ENCODE measurements at places on chromosomes 1 and 21. TPM values are rescaled to one million over a fixed set of nuclear protein-coding genes. Genes with fewer than 3 reads are reported as not detected.

DNA sequence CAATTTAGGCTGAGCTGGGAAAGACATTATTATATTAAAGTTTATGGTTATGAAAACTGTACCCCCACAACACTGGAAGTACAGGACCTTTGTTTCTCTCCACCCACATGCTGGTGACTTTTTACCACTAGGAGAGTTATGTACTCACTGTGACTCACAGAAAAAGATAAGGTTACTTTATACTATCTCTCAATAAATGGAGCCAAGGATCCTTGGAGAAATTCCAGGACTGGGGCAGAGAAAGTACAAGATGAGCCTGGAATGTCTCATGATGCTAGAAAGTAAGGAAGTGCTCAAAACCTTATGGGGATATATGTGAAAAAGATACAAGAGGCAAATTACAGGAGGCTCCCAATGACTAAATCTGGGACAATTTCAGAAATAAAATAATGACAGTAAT, 63.9 kb upstream of the C1orf105 start:
- DNase-seq: no peak

GRCh38 chr1:224375059-224375458, 18.4 kb downstream of the CNIH4 start:
- no peak for DNase-seq

GRCh38 chr1:90561911-90562310, 155.2 kb downstream of the BARHL2 start:
- DNase-seq: no peak

DNA sequence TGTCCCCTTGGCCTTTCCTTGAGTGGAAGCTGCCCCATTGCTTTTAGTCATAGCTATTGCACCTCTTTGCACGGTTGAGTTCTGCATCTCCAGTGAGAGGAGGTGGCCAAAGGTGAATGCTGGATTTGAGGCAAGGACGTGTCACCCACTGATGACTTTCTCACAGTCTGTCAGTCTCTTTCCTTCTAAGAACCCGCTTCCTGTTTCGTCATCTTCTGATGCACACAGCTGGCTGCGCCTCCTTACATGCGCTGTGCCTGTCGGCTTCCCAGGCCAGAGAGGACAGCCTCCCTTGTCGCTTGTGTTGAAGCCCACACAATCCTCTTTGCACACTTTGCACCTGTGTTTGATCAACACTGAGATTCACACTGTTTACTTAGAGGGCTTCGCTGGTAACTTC, 41.8 kb upstream of the PWP2 start:
- DNase-seq: no peak

The SUSD4 gene
- total RNA-seq: 0.56 TPM

GRCh38 chr1:27118440-27118689, 36.6 kb downstream of the SLC9A1 start:
- no peak for DNase-seq

The HPDL gene
- 10.6 TPM for total RNA-seq

DNA sequence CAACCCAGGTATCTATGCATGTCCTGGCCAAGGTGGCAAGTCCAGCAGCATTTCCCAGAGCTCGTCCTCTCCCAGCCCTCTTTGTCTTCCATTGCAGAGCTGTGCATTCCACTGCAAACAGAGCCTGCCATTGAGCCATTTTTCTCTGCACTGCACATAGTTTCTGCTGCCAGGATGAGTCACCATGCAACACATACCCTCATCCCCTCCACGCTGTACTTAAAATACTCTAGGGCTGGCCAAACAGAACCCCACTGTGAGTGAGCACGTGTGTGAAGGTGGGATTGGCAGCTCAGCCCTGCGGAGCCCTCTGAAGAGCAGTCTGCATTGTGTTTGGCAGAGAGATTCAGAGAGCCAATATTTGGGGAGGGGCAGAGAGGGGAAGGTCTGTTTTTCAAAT, 3.9 kb upstream of the ATP1B1 start:
- no peak for DNase-seq

GRCh38 chr1:215282557-215282956, 200.0 kb downstream of the KCNK2 start:
- no peak for DNase-seq

- no peak for DNase-seq
Measured at GRCh38 chr1:172544481-172545104, 11.6 kb downstream of the SUCO start.

GRCh38 chr1:55425310-55425930, 210.3 kb upstream of the USP24 start:
- DNase-seq: no peak

DNA sequence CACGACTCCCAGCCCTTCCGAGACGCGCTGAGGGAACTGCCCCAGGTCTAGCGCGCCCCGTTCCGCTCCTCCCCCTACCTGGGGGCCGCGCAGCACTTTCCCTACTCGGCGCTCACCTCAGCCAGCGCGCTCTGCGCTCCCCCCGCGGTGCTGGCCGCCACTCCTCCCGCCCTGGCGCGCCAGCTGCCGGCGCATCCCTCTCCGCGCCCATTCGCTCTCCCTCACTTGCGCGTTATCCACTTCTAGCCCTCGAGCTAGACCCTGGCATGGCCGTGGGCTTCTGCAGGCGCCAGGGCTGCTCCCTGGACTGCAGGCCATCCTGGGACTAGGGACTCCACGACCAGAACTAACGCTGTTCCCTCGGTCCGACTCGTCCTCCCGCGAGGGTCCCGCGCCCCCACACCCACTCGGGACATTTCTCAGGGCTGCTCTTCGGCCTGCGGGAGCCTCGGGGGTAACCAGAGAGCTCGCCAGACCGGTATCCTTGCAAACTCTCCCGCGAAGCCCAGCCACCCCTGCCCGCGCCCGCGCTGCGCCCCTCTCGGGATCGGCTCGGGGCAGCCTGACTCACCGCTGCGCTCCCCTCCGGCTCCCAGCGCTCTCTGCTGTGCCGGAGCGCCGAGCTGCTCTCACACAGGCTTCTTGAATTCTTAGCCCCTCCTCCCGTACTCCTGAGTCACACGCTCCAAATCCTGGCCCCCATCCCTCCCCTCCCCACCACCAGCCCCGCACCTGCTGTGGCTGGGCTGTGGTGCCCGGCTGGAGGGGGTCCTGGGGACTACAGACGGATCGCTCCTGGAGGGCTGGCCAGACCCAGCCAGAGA, at the start of gene NGF:
Gene NGF (minus strand): TSS at position 617 of the 824 bp plus-strand sequence. CDS start 51,454 bp downstream, outside the sequence.
- DNase-seq: peak; percentile 15

- DNase-seq: no peak
Measured at GRCh38 chr1:68703921-68704354, 207.1 kb upstream of the DEPDC1 start.

GRCh38 chr21:27077501-27077900, 110.6 kb upstream of the ADAMTS5 start:
- no peak for DNase-seq

DNA sequence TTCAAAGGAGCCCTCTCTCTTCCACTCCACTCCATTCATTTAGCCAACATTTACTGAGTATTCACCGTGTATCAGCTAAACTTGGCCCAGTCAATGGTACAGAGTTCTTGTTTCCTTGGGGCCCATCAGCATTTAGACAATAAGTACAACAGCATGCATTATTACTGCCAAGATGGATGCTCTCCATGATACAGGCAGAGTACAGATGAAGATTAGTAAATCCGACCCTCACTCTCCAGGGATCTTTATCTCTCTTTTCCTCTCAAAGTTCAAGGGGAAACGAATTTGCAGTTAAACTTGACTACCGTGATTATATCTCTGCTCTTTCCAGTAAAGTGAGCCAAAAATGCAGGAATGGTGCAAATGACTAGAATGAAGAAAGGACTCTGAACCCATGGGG, 184.6 kb upstream of the DUSP10 start:
- no peak for DNase-seq

DNA sequence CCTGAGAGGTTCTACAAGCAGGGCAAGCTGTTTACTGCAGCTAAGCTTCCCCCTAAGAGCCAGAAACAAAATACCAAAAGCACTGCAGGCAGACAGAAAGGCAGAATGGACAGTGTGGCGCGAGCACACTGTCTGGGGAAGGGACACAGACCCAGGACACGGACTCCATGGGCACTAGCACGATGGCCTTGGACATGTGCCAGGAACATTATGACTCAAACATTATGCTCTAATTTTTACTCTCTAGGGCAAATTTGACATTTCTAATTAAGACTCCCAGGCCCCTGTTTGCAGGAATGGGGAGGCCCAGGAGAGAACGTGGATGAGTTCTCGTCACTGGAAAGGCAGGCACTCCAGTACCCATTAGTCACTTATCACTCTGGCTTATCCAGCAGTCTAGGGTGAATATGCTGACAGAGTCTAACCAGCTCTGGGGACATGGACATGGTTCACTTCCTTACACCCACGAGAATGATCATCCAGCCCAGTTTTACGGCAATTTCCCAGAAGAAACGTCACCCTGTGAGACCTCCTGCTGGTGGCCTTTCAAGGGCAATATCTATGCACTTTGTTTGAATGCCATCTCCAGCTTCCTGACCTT, 45.1 kb downstream of the CAPN8 start:
- no peak for DNase-seq

DNA sequence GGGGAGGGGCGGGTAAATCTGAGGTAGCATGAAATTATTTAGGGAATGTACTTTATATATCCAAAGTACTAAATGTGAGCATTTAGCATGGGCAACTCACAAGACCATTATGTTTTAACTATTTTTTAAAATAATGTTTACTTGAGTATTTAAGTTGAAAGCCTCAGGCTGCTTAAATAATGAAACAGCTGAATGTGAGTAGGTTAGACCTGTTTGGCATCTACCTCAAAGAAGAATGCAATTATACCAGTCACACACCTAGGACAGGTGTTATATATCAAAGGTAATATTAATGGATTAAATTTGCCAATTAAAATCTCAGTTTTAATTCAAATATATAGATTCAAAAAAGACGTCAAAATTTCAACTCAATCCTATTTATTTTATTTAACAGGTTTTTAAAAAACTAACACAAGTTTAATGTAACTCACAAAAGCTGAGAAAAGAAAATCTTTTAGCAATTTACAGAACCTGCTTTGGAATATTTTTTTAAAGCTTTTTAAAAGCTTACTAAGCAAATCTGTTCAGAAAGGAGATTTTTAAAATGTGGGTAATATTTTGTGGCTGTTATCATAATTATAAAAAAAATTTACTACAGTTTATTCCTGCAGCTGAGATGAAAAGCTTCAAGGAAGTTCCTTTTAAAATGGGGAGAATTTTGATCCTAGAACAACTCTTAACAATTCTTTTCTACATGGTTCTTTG, 104.6 kb upstream of the LBR start:
- DNase-seq: no peak
